Kidney (tissue), 22 donors: ENCODE measurements at places on chromosomes 7 and 10. TPM values are rescaled to one million over a fixed set of nuclear protein-coding genes. Genes with fewer than 3 reads are reported as not detected.

Gene PVRIG
- 3.2 TPM for total RNA-seq

DNA sequence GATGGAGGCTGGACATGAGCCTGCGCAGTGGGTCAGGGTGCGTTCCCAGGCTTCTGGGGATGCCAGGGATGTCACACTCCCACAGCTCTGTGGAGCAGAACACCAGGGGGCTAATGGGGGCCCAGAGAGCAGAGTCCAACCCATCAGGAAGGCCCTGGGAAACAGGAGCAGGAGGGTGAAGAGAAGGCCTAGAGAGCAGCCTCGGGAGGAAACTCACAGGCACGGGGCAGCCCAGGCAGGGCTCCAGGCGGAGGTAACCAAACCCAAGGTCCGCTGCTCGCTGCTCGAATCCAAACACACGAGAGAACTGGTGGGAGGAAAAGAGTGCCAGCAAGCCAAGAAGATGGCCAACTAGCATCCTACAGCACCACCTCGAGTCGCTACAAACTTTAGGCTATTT, 130.7 kb upstream of the LANCL2 start:
- no peaks in the 10 kb centered on the region for H3K4me1 ChIP-seq
- DNase-seq: no peak
- no peaks in the 10 kb centered on the region for H3K27me3 ChIP-seq
- no peak overlapping the region for H3K27ac ChIP-seq
- no peak overlapping the region for H3K4me3 ChIP-seq

DNA sequence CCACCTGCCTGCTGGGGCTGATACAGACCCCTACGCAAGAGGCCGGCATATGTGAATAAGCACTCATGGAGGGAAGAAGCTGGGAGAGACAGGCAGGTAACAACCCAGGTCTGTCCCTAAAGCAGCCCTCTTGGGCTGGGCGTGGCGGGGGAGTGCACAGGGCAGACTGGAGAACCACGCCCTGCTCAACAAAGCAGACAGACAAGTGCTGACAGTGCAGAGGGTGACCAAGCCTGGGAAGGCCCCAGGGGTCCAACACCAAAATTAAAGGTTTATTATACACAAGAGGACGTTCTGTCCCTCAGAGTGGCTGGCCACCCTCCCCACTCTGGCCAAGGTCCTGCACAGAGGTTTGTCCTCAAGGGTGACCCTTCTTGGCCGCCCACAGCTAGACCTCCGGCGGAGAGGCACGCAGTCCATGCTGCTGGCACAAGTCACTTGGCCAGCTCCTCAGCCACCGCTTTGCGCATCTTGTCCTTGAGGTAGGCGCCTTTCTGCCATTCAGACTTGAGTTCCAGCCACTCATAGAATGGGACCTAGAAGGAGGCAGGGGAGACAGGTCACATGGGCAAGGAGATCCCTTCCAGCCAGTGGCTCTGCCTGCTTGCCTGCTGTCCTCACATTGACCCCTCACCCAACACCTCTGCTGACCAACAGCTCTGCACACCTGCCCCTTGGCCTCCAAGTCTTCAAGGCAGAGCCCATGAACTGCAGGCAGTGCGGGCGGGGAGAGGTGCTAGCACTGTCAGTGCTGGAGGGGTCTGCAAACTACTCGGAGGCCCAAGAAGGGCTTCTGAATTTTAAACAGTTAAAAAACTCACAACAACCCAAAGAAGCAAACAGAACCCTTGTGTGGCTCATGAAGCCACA, 11.4 kb upstream of the NACAD start:
- DNase-seq: no peak
- H3K4me3 ChIP-seq: no peak overlapping the region
- H3K27ac ChIP-seq: no peak overlapping the region
- H3K36me3 ChIP-seq: peaks cover 7% of the 10 kb centered on the region

DNA sequence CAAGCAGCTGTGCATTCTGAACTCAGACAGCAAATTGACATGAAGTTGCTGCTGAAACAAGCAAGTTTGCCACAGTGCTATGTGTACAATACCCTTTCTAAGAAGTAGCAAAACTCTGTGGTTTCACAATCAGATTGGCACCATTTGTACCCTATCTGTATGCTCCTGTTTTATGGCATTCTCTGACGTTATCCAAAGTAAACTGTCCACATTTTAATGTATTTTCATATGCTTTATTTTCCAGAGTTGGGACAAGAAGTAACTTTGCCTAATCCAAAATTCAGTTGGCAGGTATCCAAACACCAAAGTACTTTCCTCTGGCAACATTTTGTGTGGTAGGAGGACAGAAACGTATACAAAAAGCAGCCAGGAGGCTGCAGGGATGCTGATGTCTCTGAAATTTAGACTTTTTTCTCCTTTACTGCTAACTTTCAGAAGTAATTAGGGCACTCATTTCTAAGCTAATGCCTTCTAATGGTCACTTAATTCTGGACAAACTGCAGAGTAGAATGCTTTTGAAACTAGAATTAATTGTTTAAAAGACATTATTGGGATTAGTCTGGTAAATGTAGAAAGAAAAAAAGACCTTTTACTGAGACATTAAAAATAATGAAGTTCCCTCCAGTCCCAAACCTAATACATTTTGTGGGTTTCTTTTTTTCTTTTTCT, 414.7 kb upstream of the NRP1 start:
- no peaks in the 10 kb centered on the region for H3K27me3 ChIP-seq
- no peaks in the 10 kb centered on the region for H3K4me1 ChIP-seq
- no peak overlapping the region for H3K27ac ChIP-seq
- H3K4me3 ChIP-seq: no peak overlapping the region
- no peak for DNase-seq

- H3K27me3 ChIP-seq: no peaks in the 10 kb centered on the region
- no peak overlapping the region for H3K4me3 ChIP-seq
- DNase-seq: no peak
- H3K27ac ChIP-seq: no peak overlapping the region
These were observed 11.8 kb downstream of the ZKSCAN1 start for GRCh38 chr7:100027197-100027596.

GRCh38 chr7:26198781-26199169, 1.8 kb downstream of the HNRNPA2B1 start:
- H3K4me1 ChIP-seq: peaks cover 4% of the 10 kb centered on the region
- H3K4me3 ChIP-seq: peak overlapping the region; percentile 85
- no peak for DNase-seq
- peaks cover 34% of the 10 kb centered on the region for H3K36me3 ChIP-seq
- H3K27ac ChIP-seq: peak overlapping the region; percentile 99
- H3K27me3 ChIP-seq: no peaks in the 10 kb centered on the region

Gene FAM241B
- total RNA-seq: 7.6 TPM
